ENCODE measurements at places on chromosomes 7 and 10.

- no peak for DNase-seq
Observed at GRCh38 chr10:78648256-78648860, 420.4 kb upstream of the ZMIZ1 start.

GRCh38 chr7:107631588-107632491 is 28.8 kb upstream of the SLC26A4 start:
- no peak for DNase-seq

- no peak for DNase-seq
Observed at GRCh38 chr10:65100146-65100545, 1578.9 kb downstream of the REEP3 start.

DNA sequence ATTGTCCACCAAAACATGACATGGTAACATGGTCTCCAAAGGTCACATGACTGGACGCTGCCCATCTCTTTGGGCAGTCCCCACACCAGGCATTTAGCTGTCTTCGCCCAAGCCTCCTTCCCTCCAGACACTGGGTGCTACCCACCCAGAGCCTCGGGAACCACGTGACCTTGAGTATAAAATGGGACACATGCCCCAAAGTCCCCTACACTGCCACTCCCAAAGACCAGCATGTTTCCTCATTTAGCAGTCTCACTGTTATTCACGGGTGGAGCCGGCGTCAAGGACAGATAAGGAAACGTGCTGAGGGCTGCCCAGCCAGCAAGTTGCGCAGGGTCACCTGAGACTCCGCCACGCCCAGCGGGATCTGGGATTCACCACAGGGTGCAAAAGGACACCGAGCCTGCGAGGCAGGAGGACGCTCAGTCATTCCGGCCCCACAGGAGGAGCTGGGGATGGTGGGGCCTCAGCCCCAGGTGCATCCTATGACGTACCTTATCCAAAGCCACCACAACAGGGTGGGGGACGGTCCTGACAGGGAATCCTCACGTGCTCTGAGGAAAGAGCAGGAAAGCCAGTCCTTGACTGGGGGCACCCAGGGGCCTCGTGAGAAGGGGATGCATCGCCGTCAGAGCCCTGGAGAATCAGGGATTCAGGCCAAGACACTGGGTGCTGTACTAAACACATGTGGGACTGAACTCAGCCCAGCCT is 226.9 kb downstream of the TNS3 start:
- DNase-seq, result no peak

DNA sequence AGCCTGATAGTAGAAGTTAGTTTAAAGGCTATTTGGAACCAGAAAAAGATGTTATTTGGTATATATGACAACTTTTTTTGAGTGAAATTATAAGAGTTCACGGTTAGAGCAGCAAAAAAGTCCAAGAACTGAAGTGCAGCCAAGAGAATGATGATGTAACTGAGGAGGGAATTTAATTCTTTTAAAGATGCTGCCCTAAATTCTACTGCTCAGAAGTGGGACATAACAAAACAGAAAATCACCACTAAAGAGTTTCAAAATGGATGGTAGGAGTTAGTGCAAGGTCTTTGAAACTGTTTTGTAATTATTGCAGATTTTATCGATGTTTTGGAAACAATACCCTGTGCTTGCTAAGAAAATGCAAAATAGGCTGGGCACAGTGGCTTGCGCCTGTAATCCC is 6.5 kb downstream of the SAMD8 start:
- DNase-seq, result no peak

- DNase-seq, result peak; percentile 64
Observed at GRCh38 chr7:80060218-80060806, 74.3 kb upstream of the GNAI1 start.

DNA sequence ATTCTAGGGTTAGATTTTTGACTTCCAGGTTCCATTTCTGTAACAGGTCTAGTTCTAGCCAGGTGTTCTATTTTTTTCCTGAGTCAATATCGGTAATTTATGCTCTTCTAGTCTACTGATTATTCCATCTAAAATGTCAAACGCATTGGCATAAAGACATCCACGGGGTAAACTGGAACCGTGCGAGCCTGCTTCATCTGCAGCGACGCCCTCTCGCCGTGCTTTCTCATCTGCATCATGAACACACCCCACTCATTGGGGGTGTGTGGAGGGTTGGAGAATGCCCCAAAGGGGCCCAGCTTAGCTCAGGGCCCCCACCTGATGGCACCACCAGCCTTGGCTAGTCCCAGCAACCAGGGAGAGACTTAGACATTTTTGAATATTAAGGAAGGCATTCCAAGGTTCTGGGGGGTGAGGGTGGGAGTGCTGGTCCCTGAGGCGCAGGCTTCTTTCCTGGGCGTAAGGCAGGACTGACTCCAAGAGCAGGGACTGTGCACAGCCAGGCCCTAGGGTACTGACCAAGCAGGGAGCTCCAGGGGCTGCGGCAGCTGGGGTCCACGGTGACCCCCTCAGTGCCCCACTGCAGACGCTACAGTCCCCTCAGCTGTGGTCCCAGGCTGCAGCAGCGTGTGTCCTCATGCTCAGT is 12.9 kb upstream of the CRYGN start:
- no peak for DNase-seq

DNA sequence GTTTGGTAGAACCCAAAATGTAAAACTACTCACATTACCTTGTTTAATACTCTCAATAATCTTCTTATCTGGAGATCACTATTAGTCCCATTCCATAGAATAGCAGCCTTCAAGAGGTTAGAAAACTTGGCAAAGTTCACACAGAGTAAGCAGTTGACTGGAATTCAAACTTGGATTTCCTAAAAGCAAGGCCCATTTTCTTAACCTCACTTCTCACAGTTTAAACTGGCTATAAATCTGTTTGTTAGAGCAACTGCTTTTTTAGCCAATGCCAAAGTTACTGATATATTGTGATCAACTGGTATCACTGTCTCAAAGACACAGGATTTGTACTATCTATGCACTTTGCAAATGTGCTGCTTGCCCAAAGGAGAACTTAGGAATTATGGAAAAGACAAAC is 230.2 kb downstream of the THSD7A start:
- no peak for DNase-seq
